Activated CD4-positive, alpha-beta memory T cell treated with anti-CD3 and anti-CD28 coated beads, Interleukin-2, amount 10 ng/mL, durations not matched to agents 7 days and 5 days (primary cell): ENCODE measurements at places on chromosomes 2 and 18.

DNA sequence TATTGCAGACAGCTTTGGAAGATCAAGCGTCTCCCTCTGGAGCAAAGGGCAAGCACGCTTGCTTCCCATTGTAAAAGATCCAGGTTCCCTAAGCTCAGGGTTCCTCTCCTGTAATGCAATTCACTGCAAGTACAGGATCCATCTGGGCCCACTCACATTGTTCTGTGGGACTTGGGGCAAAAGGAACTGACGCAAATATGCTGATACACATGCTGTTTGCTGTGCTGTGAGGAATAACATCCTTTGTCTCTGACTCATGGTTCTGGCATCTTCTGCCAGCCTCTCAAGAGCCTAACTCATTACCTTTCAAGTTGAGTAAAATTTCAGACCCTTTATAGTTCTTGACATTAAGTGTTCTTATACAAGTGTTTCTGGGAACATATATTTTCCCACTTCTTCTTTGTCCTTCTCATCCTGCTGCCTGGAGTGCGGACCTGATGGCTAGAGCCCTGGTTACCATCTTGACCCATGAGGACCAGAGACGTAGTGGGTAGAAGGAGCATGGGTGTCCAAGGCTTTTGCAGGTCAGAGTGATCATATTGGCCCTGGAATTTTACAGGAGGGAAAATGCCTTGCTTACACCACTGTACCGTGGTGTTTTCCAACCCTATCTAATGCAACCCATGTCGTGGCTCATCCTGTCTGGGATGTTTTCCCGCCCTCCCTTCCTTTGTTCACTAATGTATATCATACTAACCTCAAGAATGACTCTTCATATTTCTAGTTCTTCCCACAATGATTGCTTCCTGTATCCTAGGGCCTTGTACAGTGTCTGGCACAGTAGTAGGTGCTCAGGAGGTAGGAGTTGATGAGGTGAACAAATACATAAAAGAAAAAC, 145.7 kb upstream of the GLI2 start:
- H3K27me3 ChIP-seq, result peaks cover 41% of the 10 kb centered on the region
- no peaks in the 10 kb centered on the region for H3K36me3 ChIP-seq
- H3K4me3 ChIP-seq, result no peak overlapping the region
- H3K4me1 ChIP-seq, result no peaks in the 10 kb centered on the region

- H3K4me3 ChIP-seq, result peak overlapping the region; percentile 33
Measured at GRCh38 chr2:239296020-239296932, 104.5 kb downstream of the HDAC4 start.

- no peak overlapping the region for H3K27ac ChIP-seq
- no peak overlapping the region for H3K4me3 ChIP-seq
- H3K27me3 ChIP-seq, result no peaks in the 10 kb centered on the region
- DNase-seq, result no peak
- no peaks in the 10 kb centered on the region for H3K36me3 ChIP-seq
- no peaks in the 10 kb centered on the region for H3K4me1 ChIP-seq
Measured at GRCh38 chr2:129721846-129722245, 257.6 kb upstream of the RAB6C start.

GRCh38 chr2:25598911-25599310, 74.5 kb downstream of the DTNB start:
- H3K36me3 ChIP-seq, result peaks cover 6% of the 10 kb centered on the region
- H3K27me3 ChIP-seq, result no peaks in the 10 kb centered on the region
- no peak overlapping the region for H3K27ac ChIP-seq
- no peak for DNase-seq
- H3K4me1 ChIP-seq, result peaks cover 30% of the 10 kb centered on the region

DNA sequence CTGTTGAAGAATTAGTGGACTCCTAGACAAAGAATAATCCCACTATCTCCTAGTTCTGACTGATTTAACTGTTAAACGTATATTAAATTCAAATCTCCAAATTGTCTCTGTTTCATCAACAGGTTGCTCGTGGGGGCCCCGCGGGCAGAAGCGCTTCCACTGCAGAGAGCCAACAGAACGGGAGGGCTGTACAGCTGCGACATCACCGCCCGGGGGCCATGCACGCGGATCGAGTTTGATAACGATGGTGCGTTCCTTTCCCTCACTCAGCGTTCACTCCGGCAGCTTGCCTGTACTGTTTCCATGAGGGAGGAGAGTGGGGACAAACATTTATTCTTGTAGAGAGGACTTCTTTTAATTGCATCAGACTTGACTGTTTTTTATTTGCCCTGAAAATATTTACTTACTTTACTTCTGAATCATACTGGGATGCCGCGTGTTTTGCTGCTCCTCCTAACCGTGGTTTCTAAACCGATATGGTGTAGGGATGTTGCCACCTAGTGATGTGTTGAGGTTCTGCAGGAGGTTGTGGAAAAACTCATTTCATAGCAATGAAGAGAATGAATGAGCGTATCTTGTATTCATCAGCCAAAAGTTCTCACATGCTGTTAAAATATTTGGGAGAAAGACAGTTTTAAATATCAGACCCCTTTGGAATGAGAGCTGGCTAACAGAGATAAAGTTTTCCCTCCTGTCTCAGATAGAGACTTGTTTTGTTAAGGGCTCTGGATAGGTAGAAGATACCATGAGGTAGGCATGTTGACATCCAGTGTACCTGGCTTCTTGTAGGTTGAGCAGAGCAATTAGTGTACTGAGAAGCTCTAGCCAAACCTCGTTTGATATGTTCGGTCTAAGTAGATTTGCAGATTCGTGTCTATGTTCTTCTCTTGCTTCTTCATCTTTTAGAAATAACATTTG, 38.3 kb downstream of the ITGA6 start:
- H3K36me3 ChIP-seq, result peaks cover 7% of the 10 kb centered on the region
- H3K4me3 ChIP-seq, result no peak overlapping the region
- peak overlapping the region; percentile 5 for H3K27ac ChIP-seq
- H3K4me1 ChIP-seq, result peaks cover 61% of the 10 kb centered on the region
- DNase-seq, result peak; percentile 78
- H3K27me3 ChIP-seq, result peaks cover 3% of the 10 kb centered on the region

GRCh38 chr2:15177103-15177502, 384.0 kb downstream of the NBAS start:
- no peaks in the 10 kb centered on the region for H3K27me3 ChIP-seq
- peak overlapping the region; percentile 58 for H3K27ac ChIP-seq
- peaks cover 20% of the 10 kb centered on the region for H3K36me3 ChIP-seq
- peak; percentile 82 for DNase-seq
- H3K4me1 ChIP-seq, result peaks cover 54% of the 10 kb centered on the region
- peak overlapping the region; percentile 14 for H3K4me3 ChIP-seq

GRCh38 chr2:10019602-10020400, 23.5 kb upstream of the KLF11 start:
- DNase-seq, result no peak
- H3K27me3 ChIP-seq, result peaks cover 21% of the 10 kb centered on the region
- H3K27ac ChIP-seq, result no peak overlapping the region
- no peak overlapping the region for H3K4me3 ChIP-seq
- H3K4me1 ChIP-seq, result no peaks in the 10 kb centered on the region

DNA sequence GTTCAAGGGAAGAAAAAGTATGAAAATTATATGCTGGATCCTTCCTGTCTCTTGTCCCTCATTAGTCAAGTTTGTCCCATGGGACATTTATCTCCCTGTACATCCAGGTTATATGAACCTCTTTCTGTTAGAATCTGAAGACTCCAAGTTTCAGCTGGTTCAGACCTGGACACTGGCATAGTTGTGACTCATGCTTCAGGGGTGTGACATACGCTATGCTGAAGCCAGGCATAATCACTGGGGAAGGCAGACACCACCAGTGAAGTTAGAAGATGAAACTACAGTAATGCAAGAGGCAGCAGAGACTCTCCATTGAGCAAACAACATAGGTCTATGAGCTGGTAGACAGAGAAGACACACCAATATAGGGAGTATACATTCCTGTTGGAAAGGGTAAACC, 269.7 kb upstream of the SLC8A1 start:
- H3K36me3 ChIP-seq, result no peaks in the 10 kb centered on the region
- DNase-seq, result no peak
- H3K4me3 ChIP-seq, result no peak overlapping the region
- no peaks in the 10 kb centered on the region for H3K4me1 ChIP-seq
- H3K27ac ChIP-seq, result no peak overlapping the region

GRCh38 chr2:27407798-27408491, 1.4 kb downstream of the PPM1G start:
- peaks cover 56% of the 10 kb centered on the region for H3K4me1 ChIP-seq
- peaks cover 41% of the 10 kb centered on the region for H3K36me3 ChIP-seq
- H3K27me3 ChIP-seq, result peaks cover 4% of the 10 kb centered on the region
- DNase-seq, result no peak

DNA sequence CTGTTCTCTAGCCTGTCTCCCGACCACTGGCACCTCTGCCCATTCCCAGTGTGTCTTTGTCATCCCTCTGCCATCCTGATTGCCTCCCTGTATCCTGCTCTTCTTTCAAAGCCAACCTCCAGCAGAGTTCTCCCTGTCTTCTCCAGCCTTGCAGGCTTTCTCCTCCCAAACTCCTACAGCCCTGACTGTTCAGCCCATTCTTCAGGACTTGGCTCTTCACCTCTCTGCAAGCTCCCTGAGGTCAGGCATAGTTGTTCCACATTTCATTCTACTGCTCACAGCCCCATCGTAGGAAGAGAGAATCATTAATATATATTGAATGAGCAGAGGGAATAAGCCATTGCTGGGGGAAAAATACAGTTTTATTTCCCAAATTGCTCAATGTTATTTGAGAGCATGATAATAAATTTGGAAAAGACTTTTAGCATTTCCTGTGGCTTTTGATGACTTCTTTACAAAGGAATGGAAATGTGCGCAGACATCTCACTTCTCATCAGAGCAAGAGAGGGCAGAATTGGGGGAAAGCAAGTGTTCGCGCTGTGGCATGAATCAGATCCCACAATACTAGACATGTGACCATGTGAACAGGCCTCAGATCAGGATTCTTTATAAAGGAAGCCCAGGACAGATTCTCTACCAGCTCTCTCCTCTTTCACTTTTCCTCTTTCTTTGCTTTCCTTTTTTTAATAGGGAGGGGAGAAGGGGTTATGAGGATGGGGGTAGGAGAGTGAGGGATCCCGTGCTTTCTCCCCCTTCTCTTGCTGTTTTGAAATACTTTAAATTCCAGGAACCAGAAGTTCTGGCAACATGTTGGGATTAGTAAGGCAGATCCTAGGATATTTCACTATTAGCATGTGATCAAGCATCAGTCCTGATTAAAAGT, 37.4 kb downstream of the EPAS1 start:
- DNase-seq, result no peak
- no peaks in the 10 kb centered on the region for H3K36me3 ChIP-seq
- H3K4me1 ChIP-seq, result peaks cover 18% of the 10 kb centered on the region
- H3K27ac ChIP-seq, result no peak overlapping the region
- peaks cover 8% of the 10 kb centered on the region for H3K27me3 ChIP-seq
- H3K4me3 ChIP-seq, result no peak overlapping the region

DNA sequence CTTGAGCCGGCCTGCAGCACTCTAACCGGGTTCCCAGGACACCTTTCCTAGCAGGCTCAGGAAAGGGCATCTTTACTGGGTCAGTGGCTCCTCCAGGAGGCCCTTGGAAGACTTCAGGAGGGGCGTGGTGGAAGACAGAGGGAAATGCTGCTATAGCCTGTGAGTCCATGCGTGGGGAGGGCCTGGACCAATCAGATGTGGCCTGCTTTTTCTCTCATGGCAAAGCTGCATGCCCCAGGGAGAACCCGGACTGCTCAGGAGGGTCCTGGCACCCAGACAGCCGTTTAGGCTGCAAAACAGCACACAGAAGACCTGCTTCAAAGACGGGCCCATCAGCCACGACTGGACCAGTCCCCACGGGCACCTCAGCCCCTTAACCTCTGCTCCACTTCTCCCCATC, 84.4 kb downstream of the EIPR1 start:
- DNase-seq, result no peak
- H3K4me1 ChIP-seq, result no peaks in the 10 kb centered on the region
- H3K36me3 ChIP-seq, result peaks cover 17% of the 10 kb centered on the region
- H3K4me3 ChIP-seq, result no peak overlapping the region

DNA sequence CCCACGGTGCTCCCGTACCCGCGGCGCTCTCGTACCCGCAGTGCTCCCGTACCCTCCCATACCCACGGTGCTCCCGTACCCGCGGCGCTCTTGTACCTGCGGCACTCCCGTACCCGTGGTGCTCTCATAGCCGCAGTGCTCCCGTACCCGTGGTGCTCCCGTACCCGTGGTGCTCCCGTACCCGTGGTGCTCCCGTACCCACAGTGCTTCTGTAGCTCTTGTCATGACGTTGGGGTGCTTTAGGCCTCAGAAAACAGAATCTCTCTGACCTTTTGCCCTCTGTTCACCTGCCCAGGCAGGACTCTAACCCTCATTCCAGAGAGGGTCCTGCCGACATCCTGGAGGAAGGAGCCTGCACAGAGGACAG, 35.3 kb downstream of the SLC66A2 start:
- no peaks in the 10 kb centered on the region for H3K27me3 ChIP-seq
- H3K27ac ChIP-seq, result no peak overlapping the region
- DNase-seq, result peak; percentile 3
- H3K36me3 ChIP-seq, result peaks cover 34% of the 10 kb centered on the region
- no peak overlapping the region for H3K4me3 ChIP-seq

- H3K4me3 ChIP-seq, result no peak overlapping the region
- no peak overlapping the region for H3K27ac ChIP-seq
- H3K36me3 ChIP-seq, result no peaks in the 10 kb centered on the region
- H3K27me3 ChIP-seq, result no peaks in the 10 kb centered on the region
Measured at GRCh38 chr2:114700440-114700839, 258.0 kb downstream of the DPP10 start.

GRCh38 chr2:70767699-70768589, at the start of gene ADD2:
Gene ADD2 (minus strand): TSS chr2:70768200. CDS start chr2:70706408, 61,792 bp downstream.
- peaks cover 57% of the 10 kb centered on the region for H3K27me3 ChIP-seq
- peaks cover 19% of the 10 kb centered on the region for H3K4me1 ChIP-seq
- H3K36me3 ChIP-seq, result peaks cover 4% of the 10 kb centered on the region
- DNase-seq, result peak; percentile 49

GRCh38 chr2:227163485-227163997, 464 bp downstream of the COL4A4 start:
- H3K36me3 ChIP-seq, result no peaks in the 10 kb centered on the region
- H3K27ac ChIP-seq, result no peak overlapping the region
- no peak for DNase-seq
- H3K27me3 ChIP-seq, result peaks cover 71% of the 10 kb centered on the region
- peak overlapping the region; percentile 57 for H3K4me3 ChIP-seq
- peaks cover 11% of the 10 kb centered on the region for H3K4me1 ChIP-seq

- no peaks in the 10 kb centered on the region for H3K27me3 ChIP-seq
- DNase-seq, result no peak
- H3K36me3 ChIP-seq, result no peaks in the 10 kb centered on the region
- H3K27ac ChIP-seq, result no peak overlapping the region
- H3K4me1 ChIP-seq, result peaks cover 4% of the 10 kb centered on the region
- no peak overlapping the region for H3K4me3 ChIP-seq
Measured at GRCh38 chr2:73091164-73091563, 19.7 kb upstream of the SFXN5 start.

- H3K27me3 ChIP-seq, result peaks cover 1% of the 10 kb centered on the region
- H3K27ac ChIP-seq, result no peak overlapping the region
- no peaks in the 10 kb centered on the region for H3K4me1 ChIP-seq
- no peak overlapping the region for H3K4me3 ChIP-seq
- DNase-seq, result no peak
Measured at GRCh38 chr2:84807063-84807485, 73.8 kb downstream of the TRABD2A start.

- no peak overlapping the region for H3K27ac ChIP-seq
- peaks cover 7% of the 10 kb centered on the region for H3K4me1 ChIP-seq
- no peaks in the 10 kb centered on the region for H3K36me3 ChIP-seq
- H3K4me3 ChIP-seq, result no peak overlapping the region
- H3K27me3 ChIP-seq, result no peaks in the 10 kb centered on the region
- DNase-seq, result no peak
Measured at GRCh38 chr2:96898641-96899412, 28.9 kb upstream of the SEMA4C start.

GRCh38 chr2:1873343-1873742, 129.0 kb upstream of the PXDN start:
- no peaks in the 10 kb centered on the region for H3K27me3 ChIP-seq
- no peak overlapping the region for H3K4me3 ChIP-seq
- no peaks in the 10 kb centered on the region for H3K4me1 ChIP-seq
- H3K36me3 ChIP-seq, result no peaks in the 10 kb centered on the region
- no peak overlapping the region for H3K27ac ChIP-seq
- DNase-seq, result no peak
